HT-29 (cell line): ENCODE measurements at places on chromosomes 13 and 19.

DNA sequence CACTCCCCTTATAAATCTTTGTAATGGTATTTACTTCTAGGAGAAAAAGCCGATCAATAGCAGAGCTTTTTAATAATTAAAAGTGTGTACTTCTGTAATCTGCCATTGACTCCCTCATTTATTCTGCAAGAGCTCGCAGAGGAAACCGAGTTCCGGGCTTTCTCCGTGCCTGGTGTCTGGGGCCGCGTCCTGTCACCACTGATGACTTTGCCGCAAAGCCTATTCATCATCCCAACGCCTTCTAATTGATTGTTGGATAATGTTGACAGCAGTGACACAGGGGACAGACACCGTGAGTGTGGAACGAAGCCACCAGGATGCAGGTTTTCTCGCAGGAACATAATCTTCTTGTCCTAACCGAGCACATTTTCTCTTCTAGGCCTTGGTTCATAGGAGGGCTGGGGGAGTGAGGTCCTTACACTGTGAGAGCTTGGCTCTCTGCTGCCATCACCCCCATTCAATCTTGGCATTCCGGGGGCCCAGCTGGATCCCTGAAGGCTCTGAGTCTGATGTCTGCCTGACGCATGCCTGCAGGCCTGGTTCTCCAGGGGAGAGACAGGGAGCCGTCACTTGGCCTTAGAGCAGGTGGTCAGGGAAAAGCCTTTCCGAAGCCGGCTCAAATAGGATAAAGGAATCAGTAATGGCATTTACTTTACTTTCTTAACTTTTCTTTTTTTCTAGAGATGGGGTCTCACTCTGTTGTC is 110.3 kb downstream of the KDM4B start:
- DNase-seq = no peak

DNA sequence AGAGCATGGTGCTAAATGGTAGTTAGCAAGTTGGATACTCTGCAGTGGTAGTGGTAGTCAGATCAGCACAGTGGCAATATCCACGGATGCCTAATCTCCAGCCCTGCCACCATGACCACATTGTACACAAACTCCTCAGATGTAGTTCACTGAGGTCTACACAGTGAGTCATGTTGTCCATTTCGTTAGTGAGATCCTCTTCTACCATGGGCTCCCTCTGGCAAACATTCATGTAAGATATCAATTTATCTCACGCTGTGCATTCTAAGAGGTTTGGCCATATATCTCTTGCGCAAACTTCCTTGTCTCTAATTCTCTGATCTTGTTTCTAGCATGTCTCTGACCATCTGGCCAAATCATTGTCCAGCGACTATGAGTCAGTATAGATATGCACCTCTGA is 58.2 kb downstream of the POLR1D start:
- DNase-seq = no peak

GRCh38 chr19:10173527-10173926 is 21.2 kb downstream of the DNMT1 start:
- DNase-seq = no peak

DNA sequence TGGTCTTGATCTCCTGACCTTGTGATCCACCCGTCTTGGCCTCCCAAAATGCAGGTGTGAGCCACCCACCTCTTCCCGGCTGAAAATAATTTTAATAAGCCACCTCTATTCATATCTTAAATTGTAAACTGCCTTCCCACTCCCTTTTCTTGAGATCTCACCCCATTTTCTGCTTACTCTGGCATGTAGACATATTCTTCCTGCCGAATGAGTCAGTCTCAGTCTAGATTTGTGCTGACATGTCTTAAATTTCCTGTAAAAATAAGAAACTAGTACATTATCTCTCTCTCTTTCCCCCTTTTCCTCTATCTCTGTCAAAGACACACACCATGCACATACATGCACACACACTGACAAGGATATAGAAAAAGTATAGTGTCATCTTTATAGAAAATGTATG is 60.9 kb downstream of the THSD1 start:
- no peak for DNase-seq

GRCh38 chr19:5605362-5605761 is 17.2 kb downstream of the SAFB2 start:
- DNase-seq = no peak

DNA sequence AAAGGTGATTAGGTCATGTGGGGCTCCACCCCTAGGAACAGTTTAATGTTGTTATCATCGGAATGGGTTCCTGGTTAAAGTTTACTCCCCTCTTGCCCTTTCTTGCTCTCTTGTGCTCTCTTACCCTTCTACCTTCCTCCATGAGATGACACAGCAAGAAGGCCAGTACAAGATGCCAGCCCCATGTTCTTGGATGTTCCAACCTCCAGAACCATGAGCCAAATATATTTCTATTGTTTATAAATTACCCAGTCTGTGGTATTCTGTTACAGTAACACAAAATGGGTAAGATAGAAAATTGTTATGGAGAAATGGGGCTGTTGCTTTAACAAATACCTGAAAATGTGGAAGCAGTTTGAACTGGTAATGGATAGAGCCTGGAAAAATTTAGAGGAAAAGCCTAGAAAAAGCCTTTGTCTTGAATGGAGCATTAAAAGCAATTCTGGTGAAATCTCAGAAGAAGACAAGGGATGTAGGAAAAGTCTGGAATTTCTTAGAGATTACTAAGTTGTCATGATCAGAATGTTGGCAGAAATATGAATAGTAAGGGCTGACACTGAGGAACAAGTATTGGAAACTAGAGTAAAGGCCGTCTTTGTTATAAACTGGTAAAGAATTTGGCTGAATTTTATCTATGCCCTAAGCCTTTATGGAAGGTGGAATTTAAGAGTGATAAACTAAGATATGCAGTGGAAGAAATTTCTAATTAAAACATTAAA is 53.5 kb upstream of the TSC22D1 start:
- no peak for DNase-seq

- DNase-seq = no peak
Measured at GRCh38 chr19:3443840-3444694, 36.3 kb downstream of the SMIM24 start.

DNA sequence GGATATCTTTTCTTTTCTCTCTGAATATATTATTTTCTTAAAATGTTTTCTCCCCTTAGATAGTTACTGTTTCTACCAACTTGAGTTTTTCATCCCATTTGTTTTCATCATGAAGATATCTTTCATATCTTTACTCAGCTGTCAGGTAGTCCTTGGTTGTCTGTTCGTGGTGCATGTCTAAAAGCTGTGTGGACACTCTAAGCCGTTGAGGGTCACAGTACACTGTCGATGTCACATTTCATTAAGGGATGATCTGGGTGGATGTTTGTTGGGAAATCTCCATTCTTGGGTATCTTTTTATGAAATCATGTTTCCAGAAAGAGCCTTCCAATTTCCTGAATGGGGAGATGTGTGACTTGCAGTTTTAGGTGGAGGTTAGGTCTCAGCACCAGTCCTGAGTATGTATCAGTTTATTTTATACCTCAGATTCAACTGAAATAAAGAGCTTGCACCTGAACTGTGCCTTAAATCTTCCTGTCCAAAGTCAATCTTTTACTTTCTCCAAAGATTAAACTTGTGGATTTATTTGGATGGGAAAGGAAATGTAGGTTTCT is 23.2 kb downstream of the ZMYM2 start:
- DNase-seq = no peak

GRCh38 chr13:70814684-70815083 is 706.4 kb upstream of the KLHL1 start:
- DNase-seq = no peak

GRCh38 chr13:110327051-110327721 is 20.1 kb downstream of the COL4A2 start:
- DNase-seq = no peak

DNA sequence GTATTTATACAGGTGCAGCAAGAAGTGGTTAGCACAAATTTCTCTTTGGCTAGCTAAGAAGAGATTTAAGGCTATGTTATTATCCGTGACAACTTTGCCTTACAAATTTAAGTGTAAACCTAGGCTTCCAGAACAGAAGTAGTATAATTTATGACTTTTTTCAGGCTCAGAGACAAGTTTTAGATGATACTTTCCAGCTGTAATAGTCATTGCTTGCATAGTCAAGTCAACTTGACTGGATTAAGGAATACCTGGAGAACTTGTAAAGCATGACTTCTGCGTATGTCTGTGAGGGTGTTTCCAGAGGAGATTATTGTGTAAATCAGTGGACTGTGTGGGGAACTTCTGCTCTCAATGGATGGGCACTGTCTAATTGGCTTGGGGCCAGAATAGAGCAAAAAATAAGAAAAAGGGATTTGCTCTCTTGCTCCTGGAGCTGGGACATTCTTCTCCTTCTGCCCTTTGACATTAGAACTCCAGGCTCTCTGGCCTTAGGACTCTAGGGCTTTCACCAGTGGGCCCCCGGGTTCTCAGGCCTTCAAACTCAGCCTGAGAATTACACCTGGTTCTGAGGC is 33.0 kb downstream of the CYSLTR2 start:
- DNase-seq = no peak

GRCh38 chr13:73995736-73996135 is 138.5 kb downstream of the KLF12 start:
- no peak for DNase-seq

GRCh38 chr13:24693862-24694471 is 13.8 kb downstream of the ATP12A start:
- peak; percentile 92 for DNase-seq

GRCh38 chr13:80116107-80116506 is 224.8 kb downstream of the SPRY2 start:
- DNase-seq = no peak

DNA sequence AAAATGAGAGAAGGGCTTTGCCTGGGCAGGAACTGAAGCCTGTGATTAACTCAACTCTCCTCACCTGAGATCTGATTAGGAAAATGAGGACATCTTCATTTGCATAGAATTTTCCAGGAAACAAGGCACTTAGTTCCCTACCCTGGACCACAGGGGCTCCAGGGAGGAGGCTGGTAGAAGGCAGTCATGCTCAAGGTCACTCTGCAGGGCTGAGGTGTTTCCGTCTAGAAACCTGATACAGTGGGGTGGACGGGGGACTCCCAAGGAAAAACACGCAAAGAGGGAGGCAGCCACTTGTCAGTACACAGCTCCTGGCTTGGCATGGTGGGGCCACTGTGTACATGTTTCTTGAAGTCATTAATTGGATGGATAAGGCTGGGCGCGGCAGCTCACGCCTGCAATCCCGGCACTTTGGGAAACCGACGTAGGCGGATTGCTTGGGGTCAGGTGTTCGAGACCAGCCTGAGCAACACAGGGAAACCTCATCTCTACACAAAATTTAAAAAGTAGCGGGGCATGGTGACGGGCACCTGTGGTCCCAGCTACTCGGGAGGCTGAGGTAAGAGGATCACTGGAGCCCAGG is 6.0 kb downstream of the KLK14 start:
- no peak for DNase-seq

DNA sequence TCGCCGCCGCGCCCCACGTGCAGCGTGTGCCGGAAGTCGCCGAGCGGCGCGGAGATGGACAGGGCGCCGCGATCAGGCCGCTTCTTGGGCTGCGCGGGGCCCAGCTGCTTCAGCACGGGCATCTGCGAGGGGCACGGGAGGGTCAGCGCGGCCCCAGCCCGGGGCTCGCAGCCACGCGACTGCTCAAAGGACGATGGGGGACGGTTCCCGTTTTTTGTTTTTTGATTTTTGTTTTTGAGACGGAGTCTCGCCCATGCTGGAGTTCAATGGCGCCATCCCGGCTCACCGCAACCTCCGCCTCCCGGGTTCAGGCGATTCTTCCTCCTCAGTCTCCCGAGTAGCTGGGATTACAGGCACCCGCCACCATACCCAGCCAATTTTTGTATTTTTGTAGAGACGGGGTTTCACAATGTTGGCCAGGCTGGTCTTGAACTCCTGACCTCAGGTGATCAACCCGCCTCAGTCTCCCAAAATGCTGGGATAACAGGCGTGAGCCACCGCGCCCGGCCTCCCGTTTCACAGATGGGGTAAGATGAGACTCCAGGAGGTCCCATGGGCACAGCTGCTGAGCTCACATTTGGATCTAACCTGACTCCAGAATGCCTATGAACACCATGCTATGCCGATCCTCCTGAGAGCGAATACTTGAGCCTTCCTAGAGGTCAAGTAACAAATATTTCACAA is 2.0 kb upstream of the LENG9 start:
- no peak for DNase-seq

DNA sequence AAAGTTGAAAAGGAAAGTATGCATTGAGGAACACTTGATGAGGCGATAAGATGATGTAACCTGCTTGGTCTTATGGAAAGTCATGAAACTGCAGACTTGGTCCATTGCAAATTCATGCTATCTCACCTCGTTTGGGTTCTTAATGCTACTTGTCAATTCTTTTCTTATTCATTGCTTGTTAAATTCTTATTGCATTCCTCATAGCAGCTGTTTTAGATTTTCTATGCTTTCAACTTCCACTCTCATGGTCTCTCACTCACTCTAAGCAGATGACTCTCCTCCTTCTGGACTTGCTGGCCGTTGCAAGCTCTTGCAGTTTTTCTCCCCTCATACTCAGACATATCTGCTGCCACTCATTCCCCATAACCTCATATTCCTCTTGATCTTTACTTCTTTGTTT is 67.8 kb upstream of the CSNK1A1L start:
- no peak for DNase-seq

DNA sequence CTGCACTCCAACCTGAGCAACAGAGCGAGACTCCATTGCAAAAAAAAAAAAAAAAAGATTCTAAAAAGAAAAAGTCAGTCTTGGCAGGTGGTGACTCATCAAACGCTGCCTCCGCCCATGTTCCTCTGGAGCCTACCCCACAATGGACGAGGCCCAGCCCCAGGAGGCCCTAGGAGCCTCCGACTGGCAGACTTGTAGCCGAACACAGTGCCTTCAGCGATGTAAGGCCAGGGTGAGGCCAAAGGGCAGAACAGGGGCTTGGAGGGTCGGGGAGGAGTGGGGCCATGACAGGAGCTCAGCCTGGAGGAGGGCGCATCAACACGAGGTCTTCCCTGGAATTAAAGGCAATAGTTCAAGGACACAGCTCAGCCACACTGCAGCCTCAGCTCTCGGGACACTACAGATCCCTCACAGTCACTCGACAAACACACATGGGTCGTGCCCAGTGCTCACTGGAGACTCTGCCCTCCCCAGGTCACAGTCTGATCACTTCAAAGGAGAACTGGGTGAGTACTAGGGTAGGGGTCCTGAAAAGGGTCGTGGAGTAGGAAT is 5.1 kb downstream of the USE1 start:
- peak; percentile 43 for DNase-seq

- DNase-seq = peak; percentile 74
Measured at GRCh38 chr19:4555657-4556561, 3.6 kb downstream of the SEMA6B start.

DNA sequence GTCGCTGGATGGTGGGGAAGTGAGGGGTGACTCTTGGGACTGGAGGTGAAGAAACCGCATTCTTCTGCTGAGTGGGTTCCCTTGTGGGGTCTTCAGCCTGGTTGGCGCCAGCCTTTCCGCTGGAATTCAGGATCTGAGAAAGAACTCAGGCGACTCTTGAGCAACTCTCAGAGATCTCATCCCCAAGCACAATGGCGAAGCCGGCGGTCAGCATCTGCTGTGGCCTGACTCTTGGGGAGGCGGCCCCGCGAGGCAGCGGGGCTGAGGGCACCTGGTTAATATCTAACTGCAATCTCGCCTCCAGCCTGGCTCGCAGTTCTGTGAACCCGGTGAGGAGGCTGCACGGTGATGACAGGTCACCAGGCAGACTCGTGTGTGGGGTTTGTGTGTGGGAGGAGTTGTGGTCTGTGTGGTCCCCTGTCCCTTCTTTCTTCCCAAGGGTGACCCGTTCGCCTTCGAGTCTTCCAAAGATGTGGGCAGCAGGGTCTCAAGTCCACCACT is 883 bp downstream of the ZNF441 start:
- peak; percentile 60 for DNase-seq

GRCh38 chr19:12521996-12522395 is 29.3 kb downstream of the ZNF564 start:
- DNase-seq = no peak

- DNase-seq = no peak
Measured at GRCh38 chr19:5134691-5135090, 165.8 kb downstream of the KDM4B start.

- DNase-seq = no peak
Measured at GRCh38 chr13:69633044-69633443, 474.6 kb upstream of the ATXN8OS start.
